ENCODE measurements at places on chromosomes 11 and 22. TPM values are rescaled to one million over a fixed set of nuclear protein-coding genes. Genes with fewer than 3 reads are reported as not detected.

OR10A2 gene
- not detected for total RNA-seq

LUZP2 gene
- total RNA-seq = 0.32 TPM

GRAMD1B gene
- total RNA-seq = 279 TPM

OR51B2 gene
- total RNA-seq = not detected

ESAM gene
- 0.23 TPM for total RNA-seq

DNA sequence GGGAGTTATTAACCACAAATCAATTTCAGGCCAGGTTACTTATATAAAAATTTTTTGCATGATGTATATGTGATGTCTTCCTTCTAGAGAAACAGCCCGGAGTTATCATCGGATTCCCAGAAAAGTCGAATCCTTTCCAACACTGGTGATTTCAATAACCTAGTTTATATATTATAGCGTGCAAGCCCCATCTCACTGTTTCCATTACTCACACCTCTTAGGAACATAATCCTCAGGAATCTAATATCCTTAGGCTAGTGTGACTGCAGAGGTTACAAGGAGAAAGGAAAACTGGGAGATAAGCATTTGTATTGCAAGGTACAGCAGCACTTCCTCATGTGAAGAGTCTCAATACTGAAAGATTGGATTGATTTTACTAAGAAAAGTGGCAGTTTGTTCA is 20.3 kb downstream of the ARHGAP20 start:
- no peak for DNase-seq

- DNase-seq = peak; percentile 55
Measured at GRCh38 chr11:6319704-6320410, 444 bp downstream of the CAVIN3 start.

- DNase-seq = no peak
Measured at GRCh38 chr11:130129922-130130321, 29.7 kb upstream of the ST14 start.

DNA sequence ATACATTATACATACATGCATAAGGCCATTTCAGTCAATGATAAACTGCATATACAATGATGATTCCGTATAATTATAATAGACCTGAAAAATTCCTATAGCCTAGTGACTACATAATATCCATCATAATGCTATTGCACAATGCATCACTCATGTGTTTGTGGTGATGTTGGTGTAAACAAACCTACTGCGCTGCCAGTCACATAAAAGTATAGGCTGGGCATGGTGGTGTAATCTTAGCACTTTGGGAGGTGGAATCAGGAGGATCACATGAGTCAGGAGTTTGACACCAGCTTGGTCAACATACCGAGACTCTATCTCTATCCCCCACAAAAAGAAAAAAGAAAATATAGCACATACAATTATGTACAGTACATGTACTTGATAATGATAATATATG is 163.7 kb upstream of the DDI1 start:
- DNase-seq = no peak

DNA sequence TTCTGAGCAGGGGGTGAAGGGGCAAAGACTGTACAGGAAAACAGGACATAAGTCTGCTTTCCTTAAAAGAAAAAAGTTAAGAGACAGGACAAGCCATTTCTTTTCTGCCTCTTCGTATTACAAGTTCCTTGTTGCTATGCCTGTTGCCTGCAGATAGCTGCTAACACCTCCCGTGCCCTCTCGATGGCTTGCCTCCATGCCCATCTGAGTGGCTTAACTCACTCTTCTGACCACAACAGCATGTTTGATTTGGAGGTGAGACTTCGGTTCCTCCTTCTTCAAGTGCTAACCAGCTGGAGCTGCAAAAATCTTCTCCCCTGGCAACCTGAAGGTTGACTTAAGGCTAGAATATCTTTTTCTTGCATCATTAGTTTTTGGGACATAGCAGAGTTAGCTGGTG is 103.1 kb downstream of the PRR5L start:
- no peak for DNase-seq

DNA sequence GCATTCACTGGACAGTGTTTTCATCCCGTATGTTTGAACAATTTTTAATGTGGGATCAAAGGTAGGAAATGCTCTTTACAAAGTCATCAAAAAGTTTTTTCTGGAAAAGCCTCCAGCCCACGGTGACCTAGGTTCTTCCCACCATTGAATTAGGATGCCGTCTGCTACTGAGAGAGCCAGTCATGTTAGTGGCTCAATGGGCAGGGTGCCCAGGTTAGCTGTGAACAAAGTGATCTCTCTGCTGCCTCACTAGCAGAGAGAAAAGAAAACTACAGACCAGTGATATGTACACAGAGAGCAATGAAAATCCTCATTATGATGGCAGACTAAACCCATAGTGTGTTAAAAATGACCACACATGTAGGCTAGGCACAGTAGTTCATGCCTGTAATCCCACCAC is 32.4 kb downstream of the KCNQ1 start:
- no peak for DNase-seq

DNA sequence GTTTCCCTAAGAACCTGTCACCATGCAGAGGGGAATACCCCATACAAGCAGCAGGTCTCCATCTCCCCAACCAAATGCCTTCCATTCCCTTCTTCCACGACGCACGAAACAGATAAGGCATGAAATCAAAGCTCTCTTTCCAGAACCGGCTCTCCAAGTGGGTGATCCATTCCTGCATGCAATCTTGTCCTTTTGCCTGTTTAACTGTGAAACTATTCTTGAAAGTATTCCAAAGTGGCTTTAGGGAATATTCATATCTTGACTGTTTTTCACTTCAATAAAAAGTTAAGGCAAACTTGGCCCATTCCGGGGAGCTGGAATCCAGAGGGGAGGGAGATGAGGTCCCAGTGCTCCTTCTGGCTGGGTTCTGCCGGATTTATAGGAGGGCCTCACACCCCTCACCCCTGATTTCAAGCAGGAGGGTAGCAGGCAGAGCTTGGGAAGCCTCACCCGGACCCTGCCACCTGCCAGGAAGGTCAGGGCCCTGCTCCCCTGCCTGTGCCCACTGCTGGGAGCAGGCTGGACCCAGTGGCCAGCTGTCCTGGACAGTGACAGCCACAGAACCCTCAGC is 60.9 kb downstream of the SCGB1A1 start:
- DNase-seq = no peak

- DNase-seq = no peak
Measured at GRCh38 chr22:25482868-25483639, 81.4 kb upstream of the GRK3 start.

Data from NCI-H460 (cell line).